CD8-positive, alpha-beta memory T cell (primary cell): ENCODE measurements at places on chromosomes 16 and 17. TPM values are rescaled to one million over a fixed set of nuclear protein-coding genes. Genes with fewer than 3 reads are reported as not detected.

CMTM2 gene
- total RNA-seq, result 0.24 TPM

RAMP2 gene
- not detected for total RNA-seq

MEOX1 gene
- total RNA-seq, result 1.2 TPM

DNA sequence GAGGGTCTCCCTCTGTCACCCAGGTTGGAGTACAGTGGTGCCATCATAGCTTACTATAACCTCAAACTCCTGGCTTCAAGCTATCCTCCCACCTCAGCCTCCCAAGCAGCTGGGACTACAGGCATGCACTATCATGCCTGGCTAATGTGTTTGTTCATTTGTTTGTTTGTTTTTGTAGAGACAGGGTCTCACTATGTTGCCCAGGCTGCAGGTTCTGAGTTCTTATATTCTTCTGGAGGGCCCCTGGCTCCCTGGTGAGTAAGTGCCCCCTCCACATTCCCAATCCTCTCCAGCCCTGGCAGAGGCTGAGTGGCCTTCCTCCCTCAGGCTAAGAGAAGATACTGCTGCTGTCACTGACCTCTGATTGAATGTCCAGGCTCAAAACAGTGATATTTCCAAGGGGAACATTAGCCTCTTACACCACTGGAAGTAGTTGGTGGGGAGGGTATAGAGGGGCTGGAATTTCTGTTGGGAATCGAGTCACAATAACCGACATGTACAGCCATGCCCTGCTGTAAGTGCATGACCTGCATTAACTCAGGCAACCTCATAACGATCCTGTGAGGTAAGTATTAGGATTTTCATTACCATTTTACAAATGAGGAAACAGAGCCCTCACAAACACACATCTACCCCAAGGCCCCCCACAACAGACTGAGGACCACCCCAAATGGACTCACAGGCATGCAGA, 2.7 kb upstream of the ETV4 start:
- DNase-seq, result no peak

ITGA3 gene
- 12.5 TPM for total RNA-seq

TMEM98 gene
- total RNA-seq, result 0.26 TPM

- no peak for DNase-seq
Observed at GRCh38 chr16:73036074-73036826, 11.7 kb downstream of the ZFHX3 start.

GRCh38 chr17:10035885-10036284, 130.8 kb upstream of the RCVRN start:
- no peak for DNase-seq

GRCh38 chr16:15464401-15465186, 30.2 kb downstream of the BMERB1 start:
- DNase-seq, result no peak

GRCh38 chr16:2275476-2276367, 7.8 kb upstream of the RNPS1 start:
- DNase-seq, result no peak

DPEP3 gene
- total RNA-seq, result 0.18 TPM

RNPS1 gene
- 367 TPM for total RNA-seq

LAT gene
- total RNA-seq, result 195 TPM

GRCh38 chr17:33218698-33219601, 74.1 kb downstream of the ASIC2 start:
- DNase-seq, result no peak

WIPI1 gene
- 9.8 TPM for total RNA-seq

GRCh38 chr16:67685388-67686112, 18.9 kb downstream of the C16orf86 start:
- no peak for DNase-seq

CPHXL2 gene
- total RNA-seq, result not detected

DNA sequence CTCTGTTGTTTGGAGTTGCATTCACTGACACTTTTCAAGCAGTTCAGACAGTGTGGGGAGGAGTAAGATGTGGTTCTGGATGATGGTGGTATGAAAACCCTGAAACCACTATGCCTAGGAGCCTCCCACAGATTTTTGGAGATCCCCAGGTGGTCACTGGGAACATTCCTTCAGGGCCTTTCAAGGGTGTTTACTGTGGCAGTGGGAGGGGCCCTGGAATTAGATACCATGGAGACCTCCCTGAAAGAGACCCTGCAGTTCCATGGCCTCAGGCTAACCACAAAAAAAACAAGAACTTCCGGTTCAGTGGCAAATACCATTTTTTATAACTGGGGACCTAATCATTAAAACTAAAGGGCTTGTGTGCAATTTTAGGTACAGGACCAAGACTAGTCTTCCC, 79.9 kb downstream of the TMEM100 start:
- no peak for DNase-seq

SLFN13 gene
- total RNA-seq, result 24.4 TPM

DNA sequence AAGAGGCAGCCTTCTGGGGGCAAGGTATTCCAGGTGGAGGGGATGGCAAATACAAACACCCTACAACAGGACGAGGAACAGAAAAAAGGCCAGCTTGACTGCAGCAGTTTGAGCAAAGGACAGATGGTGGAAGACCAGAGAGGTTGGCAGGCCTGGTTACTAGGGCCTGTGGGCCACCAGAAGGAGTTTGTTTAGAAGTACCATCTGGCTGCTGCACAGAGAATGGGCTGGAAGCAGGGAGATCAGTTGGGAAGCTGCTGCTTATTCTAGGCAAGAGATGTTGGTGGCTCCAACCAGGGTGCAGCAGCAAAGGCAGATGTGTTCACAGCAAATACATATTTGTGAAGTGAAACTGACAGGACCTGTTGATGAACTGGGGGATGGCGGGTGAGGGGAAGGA, 2.9 kb upstream of the YPEL2 start:
- DNase-seq, result no peak

DNA sequence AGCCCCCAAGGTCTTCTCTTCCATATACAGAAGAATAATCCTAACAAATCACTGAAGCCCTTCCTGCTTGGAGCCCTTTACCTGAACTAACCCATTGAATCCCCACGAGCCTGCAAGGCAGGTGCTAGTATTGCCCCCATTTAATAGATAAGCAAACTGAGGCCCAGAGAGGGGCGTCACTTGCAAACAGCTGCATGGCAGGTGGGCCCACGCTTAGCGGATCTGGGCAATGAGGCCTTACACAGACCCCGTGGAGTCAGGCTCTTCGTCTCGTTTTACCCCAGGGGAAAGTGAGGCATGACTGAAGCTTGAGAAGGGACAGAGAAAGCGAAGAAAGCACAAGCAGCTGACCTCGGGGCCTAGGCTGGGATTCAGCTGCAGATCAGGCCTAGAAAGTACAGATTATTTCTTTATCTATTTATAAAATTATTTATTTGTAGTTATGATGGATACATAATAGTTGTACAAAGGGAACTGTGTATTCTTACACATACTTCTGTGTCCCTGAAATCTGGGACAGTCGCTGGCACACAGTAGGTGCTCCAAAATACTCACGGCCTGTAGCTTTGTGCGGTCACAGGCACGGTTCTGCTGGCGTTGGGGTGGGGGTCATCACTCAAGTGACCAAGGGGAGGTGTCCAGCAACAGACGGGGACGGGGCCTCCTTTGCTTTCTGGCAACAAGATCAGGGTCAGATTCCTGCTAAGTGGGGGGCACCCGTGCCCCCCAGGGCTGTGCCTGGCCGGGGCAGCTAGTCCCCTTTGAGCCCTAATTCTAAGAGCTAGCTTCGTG, 223.2 kb upstream of the GSE1 start:
- no peak for DNase-seq

HS3ST3B1 gene
- 6.0 TPM for total RNA-seq

DNA sequence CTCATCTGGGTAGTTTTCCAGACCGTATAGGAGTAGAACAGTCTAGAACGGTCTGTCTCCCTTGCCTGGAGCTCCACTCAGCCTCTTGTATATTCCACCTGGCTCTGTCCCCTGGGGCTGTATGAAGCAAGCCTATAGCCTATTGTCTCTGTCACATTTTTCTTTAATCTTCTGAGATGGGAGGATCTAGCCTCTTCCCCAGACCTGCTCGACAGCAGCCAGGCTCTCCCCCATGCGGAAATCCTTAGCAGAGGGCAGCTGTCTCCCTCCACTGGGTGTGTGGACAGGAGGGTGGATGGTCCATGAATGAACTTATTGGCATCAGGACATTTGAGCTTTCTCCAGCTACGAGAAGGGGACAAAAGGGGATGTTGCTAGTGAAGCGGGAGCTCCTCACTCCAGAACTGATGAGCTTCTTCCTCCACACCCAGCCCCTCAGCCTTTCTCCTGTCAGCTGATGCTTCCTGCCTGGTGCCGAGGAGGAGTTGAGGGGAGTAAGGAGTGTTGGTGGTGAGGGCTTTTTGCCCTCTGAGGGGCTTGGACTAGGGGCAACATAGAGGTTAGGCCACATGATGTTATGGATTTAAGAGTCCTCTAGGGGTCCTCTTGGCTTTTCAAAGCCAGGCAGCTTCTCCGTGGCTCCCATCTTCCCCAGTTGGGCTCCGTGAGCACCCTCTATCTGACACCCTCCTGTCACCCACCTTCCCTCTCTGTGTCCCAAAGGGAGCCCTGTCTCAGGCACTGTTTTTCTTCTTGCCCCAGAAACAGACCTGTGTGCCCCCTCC, 28.0 kb downstream of the ARHGAP23 start:
- no peak for DNase-seq

PRCD gene
- 0.38 TPM for total RNA-seq

DNA sequence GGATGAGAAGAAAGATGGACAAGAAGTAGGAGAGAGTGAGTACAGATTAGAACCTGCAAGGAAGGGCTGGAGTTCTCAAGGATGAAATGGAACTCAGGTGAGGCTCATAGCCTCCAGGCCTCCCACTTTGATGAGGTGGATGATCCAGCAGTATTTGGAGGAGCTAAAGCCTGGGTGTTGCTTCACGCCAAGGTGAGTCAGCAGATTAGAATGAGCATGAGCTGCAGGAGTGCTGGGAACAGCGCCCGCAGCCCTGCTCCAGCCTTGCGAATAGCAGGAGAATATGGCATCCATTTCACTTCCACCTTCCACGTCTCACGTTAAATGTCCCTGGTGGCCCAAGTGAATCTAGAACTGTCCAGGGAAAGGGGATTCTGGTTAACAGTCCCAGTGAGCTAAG, 94.4 kb upstream of the CPHXL start:
- DNase-seq, result no peak

DNA sequence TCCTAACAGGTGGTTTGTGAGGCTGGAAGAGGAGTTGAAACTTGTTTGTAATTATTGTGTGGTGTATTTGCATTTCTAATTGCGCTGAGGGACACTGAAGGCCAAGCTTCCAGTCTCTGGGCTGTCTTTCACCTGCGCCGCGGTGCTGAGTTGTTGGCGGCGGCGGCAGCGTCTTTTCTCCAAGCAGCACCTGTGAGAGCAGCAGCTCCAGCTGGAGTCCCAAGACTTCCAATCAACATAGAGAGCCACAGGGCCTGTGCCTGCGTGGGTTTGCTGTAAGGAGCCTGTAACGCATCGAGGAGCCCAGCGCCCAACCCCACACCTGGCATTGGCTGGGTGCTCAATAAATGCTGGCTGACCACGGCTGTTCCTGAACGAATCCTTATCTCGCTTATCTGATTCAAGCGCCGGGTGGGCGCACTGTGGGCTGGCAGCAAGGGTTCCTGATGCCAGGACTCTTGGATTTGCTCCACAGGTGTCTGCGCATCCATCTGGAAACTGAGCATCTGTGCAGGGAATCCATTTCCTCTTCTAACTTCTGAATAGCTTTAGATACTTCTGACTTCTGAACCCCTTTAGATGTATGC, 138.1 kb downstream of the ASIC2 start:
- DNase-seq, result no peak
